Activated T-helper 9 cell treated with anti-CD3 and anti-CD28 coated beads, Interleukin-2, amount 50 U/mL, for 16 hours (primary cell): ENCODE measurements at places on chromosomes 4 and X.
A peak's percentile ranks its signal among the peaks of the same experiment; 100 is the strongest.

- DNase-seq, result no peak
Observed at GRCh38 chr4:7132249-7132648, 60.1 kb upstream of the SORCS2 start.

DNA sequence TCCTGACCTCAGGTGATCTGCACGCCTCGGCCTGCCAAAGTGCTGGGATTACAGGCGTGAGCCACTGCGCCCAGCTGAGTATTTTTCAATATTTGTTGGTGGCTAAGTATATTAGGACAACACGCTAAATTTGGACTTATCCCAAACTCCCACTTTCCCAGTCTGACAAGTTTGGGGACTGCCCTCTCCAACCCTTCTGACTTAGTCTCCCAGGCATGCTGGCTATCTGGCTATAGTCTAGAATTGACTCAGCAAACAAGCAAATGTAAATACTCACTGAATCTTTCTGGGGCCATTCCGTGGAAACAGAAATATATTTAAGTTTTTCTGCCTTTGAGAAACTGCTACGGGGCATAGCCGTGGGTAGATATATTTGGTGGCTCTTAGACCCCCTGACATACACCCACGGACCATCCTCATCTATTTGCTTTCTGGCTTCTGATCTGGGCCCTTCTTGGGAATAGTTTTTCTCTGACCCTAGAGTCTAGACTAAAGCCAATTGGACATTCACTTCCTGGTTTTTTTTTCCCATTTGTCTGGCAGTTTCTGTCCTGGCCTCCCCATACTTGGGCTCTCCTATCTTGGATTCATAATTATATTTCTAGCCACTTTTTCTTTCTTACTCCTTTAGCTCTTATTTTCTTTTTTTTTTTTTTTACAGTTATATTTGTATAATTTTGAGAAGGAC lies 11.3 kb upstream of the DOCK11 start:
- DNase-seq, result no peak

DNA sequence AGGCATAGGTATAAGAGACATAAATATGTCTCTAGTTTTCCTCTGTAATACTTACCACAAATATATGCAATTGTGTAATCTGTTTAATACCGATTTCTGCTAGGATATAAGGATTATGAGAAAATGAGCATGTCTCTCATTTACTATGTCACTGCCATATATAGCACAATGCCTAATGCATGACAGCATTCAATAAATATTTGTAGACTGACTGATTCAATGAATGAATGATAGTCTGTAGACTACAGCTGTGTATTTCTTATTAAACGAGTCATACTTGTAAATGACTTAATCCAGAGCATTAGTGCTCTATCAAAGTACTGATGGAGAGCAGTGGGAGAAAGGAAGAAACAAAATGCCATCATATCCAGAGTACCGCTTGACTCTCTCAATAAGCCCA lies 175.6 kb downstream of the PPP3CA start:
- no peak for DNase-seq

GRCh38 chrX:97050392-97050791 lies 166.7 kb downstream of the RPA4 start:
- DNase-seq, result no peak

- no peak for DNase-seq
Observed at GRCh38 chrX:117522725-117523700, 593.6 kb downstream of the KLHL13 start.

GRCh38 chr4:81860111-81860510 lies 388.4 kb upstream of the RASGEF1B start:
- no peak for DNase-seq

GRCh38 chrX:107741404-107741790 lies 34.2 kb downstream of the TSC22D3 start:
- DNase-seq, result no peak

- no peak for DNase-seq
Observed at GRCh38 chrX:21963731-21964405, 23.4 kb downstream of the SMS start.

DNA sequence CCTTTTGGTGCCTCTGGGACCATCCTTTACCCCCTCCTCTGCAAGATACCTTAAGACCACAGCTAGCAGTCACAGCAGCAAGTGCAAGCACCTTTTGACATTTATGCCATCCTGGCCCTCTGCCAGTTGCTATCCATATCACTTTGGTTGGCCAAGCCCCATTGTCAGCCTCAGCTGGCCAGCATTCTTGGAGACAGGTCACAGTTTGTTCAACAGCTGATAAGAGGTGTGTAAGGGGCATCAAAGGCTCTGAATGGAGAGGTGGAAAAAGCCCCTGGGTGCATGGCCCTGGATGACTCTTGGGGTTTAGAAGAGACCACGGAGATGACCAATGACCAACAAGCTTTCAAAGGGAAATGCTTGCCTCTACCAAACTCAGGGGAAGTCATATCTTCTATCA lies 133.6 kb upstream of the MAMLD1 start:
- DNase-seq, result no peak

GRCh38 chrX:63657821-63658220 lies 127.2 kb downstream of the ARHGEF9 start:
- DNase-seq, result no peak

DNA sequence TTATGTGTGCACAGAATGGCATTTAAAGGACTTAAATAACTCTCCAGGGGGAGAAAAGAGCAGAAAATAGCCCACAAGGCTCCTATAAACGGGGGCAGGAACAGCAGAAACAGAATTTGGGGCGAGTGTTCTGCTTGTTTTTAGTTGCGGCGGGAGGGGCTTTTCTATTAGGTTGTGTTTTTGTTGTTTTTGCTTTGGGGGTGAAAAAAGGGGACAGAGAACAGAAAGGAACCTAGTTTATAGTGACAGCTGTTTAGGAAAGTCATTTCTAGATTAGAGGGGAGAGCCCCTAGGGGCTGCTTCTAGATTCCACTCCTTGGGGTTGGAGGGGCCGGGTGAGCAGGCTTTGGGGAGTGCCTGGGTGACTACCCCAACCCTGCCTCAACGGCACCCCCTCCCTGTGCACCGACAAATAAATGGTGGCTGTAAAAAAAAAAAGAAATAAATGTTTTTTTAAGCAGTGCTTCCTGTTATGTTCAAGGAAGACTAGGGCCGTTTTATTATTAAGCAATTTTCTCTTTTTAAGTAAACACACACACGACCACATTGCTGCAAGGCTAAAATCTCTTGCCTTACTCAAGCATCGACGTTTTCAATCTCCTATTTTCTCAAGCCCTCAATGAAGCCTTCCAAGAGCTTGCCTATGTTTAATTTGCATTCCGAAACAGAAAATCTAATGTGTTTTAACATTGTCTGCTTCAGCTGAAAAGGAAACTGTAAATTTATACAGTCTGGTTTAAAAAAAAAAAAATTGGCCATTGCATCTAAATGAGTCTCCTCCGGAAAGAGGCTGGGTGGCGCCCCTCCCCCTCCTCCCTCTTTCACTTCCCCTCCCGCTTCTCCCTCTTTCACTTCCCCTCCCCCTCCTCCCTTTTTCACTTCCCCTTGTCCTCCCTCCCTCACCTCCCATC lies 123.3 kb upstream of the TBL1X start:
- peak; percentile 62 for DNase-seq

GRCh38 chrX:18672008-18672407 lies at the start of gene RS1:
TSS of gene RS1 (minus strand) at chrX:18672108. CDS start at chrX:18672068, 40 bp downstream.
- DNase-seq, result no peak

DNA sequence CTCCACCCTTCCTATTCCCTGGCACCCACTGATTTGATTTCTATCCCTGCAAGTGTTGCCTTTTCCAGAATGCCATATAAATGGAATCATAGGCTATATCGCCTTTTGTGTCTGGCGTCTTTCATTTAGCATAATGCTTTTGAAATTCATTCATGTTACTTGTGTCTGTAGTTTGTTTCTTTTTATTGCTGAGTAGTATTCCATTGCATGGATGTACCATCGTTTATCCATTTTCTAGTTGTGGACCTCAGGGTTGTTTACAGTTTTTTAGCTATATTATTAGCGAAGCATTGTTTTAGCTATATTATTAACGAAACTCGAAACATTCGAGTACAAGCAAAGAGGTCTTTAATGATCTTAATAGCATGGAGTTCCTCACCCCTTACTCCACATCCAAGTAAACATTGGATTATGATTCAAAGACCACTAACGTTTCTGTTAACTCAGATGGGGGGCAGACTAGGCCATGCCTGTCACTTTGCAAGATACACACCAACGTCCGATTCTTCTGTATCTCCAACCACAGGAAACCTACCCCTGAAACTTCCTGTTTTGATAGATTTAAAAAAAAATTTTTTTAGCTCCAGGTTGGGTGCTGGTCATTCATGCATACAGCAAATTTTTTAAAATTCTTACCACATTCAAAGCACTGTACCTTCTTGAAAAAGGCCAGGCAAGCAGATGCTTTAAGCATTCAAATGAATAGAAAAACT lies 1.1 kb downstream of the DCK start:
- no peak for DNase-seq

DNA sequence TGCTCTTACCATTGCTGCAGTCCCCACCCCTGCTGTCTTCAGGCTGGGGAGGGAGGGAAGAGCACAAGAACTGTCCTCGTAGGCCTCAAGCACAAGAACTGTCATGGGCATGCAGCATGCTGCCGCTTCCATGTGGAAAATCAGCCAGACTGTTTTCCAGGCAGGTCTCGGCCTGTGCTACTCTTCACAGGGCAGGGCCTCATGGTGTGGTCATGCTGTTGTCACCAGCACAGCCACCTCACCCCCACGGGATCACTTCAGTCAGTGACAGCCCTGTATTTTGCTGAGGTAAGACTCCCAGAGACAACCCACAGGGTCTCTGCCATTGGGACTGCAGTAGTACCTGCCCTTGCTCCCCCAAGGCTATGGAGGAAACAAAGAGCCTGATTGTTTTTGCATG lies 205.3 kb downstream of the NAP1L3 start:
- no peak for DNase-seq

- no peak for DNase-seq
Observed at GRCh38 chr4:139443661-139444060, 10.3 kb upstream of the RAB33B start.

DNA sequence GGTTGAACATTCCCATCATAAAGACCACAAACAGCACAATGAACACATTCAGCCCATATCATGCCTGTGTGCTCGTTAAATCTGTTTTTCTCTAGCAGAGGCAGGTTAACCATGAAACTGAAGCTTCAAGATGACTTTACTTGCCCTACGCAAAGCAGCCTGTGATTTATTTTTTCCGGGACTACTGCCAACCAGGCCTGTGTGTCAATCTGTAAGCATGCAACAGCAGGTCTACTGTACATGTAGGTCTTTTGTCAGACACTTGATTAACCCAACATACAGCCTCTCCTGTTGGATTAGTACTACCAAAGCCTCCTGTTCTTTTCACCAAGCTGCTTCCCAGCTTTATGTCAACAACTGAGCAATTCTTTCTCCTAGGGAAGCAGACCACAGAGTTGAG lies 85.5 kb upstream of the ACSL1 start:
- DNase-seq, result no peak

DNA sequence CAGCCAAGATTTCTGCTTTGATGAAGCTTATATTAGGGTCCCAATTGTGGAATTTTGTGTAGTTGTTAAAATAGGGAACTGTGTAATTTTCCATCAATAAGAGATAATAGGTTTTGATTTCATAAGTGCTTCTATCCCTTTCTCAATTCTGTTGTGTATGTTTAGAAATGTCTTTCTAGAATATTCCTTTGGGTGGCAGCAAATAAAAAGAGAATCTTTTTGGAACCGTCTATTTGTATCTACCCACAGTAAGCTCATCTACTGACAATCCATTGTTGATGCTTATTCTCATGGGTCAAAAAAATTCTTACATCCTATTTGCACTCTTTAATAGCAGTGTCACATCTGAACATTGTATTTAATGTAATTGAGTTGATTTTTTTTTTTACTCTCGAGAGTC lies 61.7 kb downstream of the TMA16 start:
- no peak for DNase-seq
